NCI-H1694 treated with DMSO at 0.1 percent for 48 hours (cell line): ENCODE measurements at places on chromosomes 1 and 21.

GRCh38 chr1:207847116-207847515, 63.8 kb downstream of the CD34 start:
- DNase-seq: no peak

- DNase-seq: no peak
Measured at GRCh38 chr1:204314893-204315658, 44.7 kb downstream of the PLEKHA6 start.

- DNase-seq: no peak
Measured at GRCh38 chr1:155198547-155198906, 9.2 kb downstream of the THBS3 start.

DNA sequence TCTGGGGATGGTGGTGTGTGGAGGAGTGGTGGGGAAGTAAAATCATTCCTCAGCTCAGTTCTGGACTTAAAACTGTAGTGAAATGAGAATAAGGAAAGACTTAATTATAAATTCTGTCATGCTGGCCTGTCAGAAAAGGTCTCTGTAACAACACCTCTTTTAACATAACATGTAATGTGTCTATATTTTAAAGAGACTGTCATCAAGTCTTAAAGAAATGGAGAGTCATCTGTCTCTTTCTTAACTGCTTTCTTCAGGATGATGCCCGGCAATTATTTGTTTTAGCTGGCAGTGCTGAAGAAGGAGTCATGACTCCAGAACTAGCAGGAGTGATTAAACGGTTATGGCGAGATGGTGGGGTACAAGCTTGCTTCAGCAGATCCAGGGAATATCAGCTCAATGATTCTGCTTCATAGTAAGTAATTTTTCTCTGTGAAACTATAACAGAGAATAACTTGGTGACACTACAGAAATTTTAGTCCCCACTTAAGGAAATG, 30.6 kb downstream of the GNAI3 start:
- no peak for DNase-seq

GRCh38 chr1:185964946-185965345, 230.8 kb downstream of the HMCN1 start:
- no peak for DNase-seq

DNA sequence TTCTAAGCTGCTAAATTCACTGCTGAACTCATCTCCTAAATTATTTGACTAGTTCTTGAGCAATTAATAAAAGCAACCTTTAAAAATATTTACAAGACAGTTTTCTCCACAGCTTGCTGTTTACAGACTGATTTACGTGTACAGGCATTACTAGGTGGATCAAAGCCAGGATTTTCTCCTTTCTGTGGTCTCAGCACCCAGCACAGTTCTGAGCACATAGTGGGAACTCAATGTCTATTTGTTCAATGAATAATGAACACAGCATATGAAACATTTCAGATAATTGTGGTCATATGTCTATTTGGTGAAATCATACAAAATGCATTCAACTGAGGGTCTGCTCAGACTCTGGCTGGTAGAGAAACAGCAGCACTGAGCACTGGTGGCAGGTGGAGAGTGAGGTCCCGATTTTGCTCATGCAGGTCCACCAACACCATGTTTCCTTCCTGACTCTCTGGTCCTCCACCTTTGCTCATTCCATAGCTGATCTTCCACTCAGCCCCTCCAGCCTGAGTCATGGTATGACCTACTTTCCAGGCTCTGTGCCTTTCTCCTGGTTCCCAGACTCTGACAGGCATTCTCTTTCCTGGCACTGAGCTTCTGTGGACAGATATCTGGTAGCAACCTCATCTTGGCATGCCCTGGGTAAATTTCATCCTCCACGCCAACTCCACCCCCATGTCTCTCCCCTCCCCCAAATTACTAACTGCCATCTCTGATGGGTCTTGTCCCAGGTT, 311.3 kb downstream of the TGFB2 start:
- no peak for DNase-seq

GRCh38 chr1:82934074-82934473, 1064.9 kb downstream of the TTLL7 start:
- no peak for DNase-seq

- DNase-seq: no peak
Measured at GRCh38 chr1:9849691-9850441, 26.1 kb upstream of the CLSTN1 start.

DNA sequence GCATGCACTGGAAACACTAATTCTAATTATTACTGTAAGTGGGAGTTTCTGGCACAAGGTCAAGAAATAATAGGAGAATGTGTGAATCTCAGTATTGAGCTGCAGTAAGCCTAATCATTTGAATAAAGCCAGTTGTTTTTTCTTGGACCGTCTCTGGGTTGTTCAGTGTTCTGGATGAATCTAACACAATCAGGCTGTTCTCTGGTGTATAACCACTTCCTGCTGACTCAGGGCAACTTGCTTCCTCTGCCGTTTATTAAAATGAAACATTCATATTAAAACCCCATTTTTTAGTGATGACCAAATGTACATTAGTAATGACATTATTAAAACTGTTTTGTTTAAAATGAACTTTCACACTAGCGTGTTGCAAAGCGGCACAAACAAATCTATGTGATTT, 273.1 kb upstream of the SNX7 start:
- peak; percentile 17 for DNase-seq

DNA sequence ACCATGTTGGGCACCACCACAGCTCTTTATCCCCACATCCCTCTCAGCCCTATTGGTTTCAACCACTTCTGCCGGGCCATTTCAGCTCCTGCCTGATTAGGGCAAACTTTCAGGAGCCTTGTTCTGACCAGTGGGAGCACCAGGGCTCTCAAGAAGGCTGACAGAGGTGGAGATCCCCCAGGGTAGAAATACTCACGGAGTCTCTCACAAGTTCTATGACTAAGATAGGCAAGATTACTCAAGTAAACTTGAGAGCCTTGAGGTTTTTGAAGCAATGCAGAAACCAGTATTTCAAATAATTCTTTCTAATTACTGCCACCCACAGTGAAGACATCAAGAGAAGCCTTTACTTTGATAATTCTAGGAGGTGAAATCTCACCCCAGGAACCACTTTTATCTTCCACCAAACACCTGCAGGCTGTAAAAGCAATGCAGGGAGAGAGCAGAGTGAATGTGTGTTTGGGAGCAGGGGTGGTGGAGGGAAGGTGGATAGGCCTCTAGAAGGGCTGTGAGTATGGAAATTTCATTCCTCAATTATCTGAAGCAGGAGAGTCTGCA, 6.6 kb upstream of the PTCH2 start:
- DNase-seq: no peak

- DNase-seq: no peak
Measured at GRCh38 chr1:29782846-29783507, 546.7 kb downstream of the PTPRU start.

DNA sequence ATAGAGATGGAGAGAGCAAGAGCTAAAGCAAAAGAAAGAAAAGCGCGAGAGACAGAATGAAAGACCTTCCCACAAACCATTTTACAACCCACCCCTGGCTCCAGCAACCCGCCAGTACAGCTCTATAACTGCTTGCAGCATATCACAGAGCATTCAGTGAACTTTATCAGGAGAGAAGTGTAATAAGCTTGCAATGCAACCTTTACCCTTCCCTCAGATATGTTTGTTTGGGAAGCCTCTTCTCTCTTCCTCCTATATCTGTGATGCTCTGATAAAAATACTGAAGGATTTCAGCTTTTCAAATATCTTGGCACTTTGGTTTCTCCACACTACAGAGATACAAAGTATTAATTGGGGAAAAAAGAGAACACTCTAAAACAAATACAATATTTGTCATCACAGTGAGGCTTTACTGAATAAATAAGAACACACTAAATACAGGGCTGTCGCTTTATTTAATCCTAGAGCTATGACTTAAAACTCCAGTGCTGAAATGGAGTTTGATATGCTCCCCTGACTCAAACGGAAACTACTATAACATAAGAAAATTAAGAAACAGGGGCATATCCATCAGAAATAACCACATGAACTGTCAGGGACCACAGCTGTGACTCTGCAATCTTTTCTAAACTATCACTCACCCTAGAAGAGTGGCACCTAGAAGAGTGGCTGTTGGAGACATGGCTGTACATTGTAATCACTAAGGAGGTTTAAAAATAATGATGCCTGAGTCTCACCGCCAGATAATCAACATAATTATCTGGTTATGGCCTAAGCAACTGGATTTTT, 6.7 kb downstream of the CRP start:
- DNase-seq: no peak

- DNase-seq: no peak
Measured at GRCh38 chr21:45927851-45928850, 53.4 kb upstream of the COL6A1 start.

DNA sequence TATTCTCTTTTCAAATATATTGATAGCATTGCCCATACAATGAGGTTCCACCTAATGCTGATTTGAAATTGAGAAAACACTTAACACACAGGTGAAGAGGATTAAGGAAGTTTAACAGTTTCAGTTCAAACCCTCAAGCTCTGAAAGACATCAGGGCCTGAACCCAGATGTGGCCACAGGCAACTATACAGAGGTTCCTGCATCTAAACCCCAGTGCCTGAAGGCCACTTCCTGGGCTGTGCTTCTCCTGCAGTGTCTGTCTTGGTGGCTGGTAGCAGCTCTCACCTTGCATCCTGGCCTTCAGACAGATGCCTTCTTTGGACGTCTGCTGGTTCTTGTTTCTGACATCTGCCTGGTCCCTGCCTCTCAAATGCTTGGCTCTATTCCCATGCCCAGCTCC, 25.1 kb upstream of the NGF start:
- no peak for DNase-seq

GRCh38 chr1:184197831-184198230, 146.3 kb downstream of the TSEN15 start:
- DNase-seq: no peak

- no peak for DNase-seq
Measured at GRCh38 chr1:110230381-110231199, 20.5 kb downstream of the KCNC4 start.

GRCh38 chr21:32741336-32741735, 13.5 kb upstream of the SYNJ1 start:
- no peak for DNase-seq
